Esophagus muscularis mucosa (tissue), 4 donors: ENCODE measurements at places on chromosomes 13 and 19. TPM values are rescaled to one million over a fixed set of nuclear protein-coding genes. Genes with fewer than 3 reads are reported as not detected.

- H3K4me3 ChIP-seq, result no peak overlapping the region
- H3K4me1 ChIP-seq, result peaks cover 37% of the 10 kb centered on the region
- no peaks in the 10 kb centered on the region for H3K27me3 ChIP-seq
Observed at GRCh38 chr19:35011091-35011689, 11.1 kb downstream of the GRAMD1A start.

GRCh38 chr13:19681517-19681916 lies 48.1 kb downstream of the MPHOSPH8 start:
- H3K36me3 ChIP-seq, result peaks cover 4% of the 10 kb centered on the region
- no peak overlapping the region for H3K27ac ChIP-seq
- DNase-seq, result no peak
- peaks cover 4% of the 10 kb centered on the region for H3K4me1 ChIP-seq

GRCh38 chr13:37385248-37385647 lies 213.3 kb downstream of the POSTN start:
- H3K4me1 ChIP-seq, result no peaks in the 10 kb centered on the region
- DNase-seq, result no peak
- no peaks in the 10 kb centered on the region for H3K27me3 ChIP-seq

DNA sequence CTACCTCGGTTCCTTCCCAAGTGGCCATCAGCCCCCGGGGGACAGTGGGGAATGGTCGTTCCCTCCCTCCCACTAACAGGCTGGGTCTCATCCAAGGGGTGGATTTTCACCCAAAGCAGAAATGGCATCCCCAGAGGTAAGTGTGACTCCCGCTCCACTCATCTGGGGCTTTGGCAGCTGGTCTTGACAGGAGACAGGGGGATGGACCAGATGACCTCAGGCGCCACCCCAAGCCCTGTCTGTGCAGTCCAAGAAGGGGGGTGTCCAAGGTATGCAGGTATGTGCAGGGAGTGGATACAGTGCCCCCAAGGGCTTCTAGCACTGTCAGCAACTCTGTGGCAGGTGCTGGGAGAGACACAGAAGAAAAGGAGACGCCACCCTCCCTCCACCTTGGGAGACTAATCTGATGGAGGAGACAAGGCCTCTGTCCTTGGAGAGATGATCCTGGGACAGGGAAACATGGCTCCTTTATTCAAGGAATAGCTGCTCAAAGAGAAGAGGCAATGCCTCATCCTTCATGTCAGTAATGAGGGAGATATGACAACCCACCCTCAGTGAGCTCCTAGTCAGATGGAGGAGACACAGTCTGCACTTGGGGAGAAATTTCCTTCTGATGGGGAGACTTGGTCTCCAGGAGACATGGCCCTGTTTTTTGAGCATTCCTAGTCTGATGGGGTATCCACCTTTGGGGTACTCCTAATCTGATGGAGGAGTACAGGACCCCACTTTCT lies 7.7 kb downstream of the CEACAM16 start:
- H3K27me3 ChIP-seq, result no peaks in the 10 kb centered on the region
- no peak overlapping the region for H3K4me3 ChIP-seq
- H3K27ac ChIP-seq, result no peak overlapping the region
- no peaks in the 10 kb centered on the region for H3K4me1 ChIP-seq
- H3K36me3 ChIP-seq, result no peaks in the 10 kb centered on the region

- H3K27ac ChIP-seq, result no peak overlapping the region
- peaks cover 12% of the 10 kb centered on the region for H3K4me1 ChIP-seq
- no peak for DNase-seq
- no peaks in the 10 kb centered on the region for H3K36me3 ChIP-seq
Observed at GRCh38 chr19:42529248-42529764, 1.0 kb upstream of the CEACAM1 start.

- H3K4me3 ChIP-seq, result peak overlapping the region; percentile 90
- peak overlapping the region; percentile 87 for H3K27ac ChIP-seq
- no peaks in the 10 kb centered on the region for H3K27me3 ChIP-seq
- DNase-seq, result no peak
- peaks cover 11% of the 10 kb centered on the region for H3K36me3 ChIP-seq
Observed at GRCh38 chr19:10565028-10565566, 713 bp downstream of the KRI1 start.

- no peak overlapping the region for H3K27ac ChIP-seq
- no peaks in the 10 kb centered on the region for H3K27me3 ChIP-seq
- H3K4me3 ChIP-seq, result no peak overlapping the region
- H3K4me1 ChIP-seq, result no peaks in the 10 kb centered on the region
- DNase-seq, result no peak
- H3K36me3 ChIP-seq, result no peaks in the 10 kb centered on the region
Observed at GRCh38 chr13:64083396-64083795, 2667.7 kb upstream of the PCDH20 start.

DNA sequence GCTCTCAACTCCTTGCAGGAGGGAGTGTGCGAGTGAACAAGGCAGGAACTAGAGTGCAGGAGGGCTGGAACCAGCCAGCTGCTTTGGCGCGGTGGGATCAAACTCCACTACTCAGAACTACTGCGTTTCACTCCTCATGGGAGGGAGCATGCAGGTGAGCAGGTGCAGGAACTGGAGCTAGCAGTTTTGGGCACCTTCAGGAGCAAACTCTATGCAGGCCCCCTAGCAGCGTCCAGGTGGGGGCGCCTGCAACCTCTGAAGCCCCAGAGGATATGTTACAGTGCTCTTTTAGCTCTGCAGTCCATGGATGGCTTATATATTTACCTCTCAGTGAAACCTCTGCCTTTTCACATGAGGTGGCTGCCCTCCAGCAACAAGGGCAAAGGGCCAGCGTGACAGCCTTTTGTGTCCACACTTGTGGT lies 1303.4 kb downstream of the PCDH9 start:
- H3K27me3 ChIP-seq, result no peaks in the 10 kb centered on the region
- no peak overlapping the region for H3K4me3 ChIP-seq
- no peaks in the 10 kb centered on the region for H3K4me1 ChIP-seq
- no peak for DNase-seq
- H3K36me3 ChIP-seq, result no peaks in the 10 kb centered on the region

- DNase-seq, result no peak
- H3K27me3 ChIP-seq, result no peaks in the 10 kb centered on the region
- no peak overlapping the region for H3K4me3 ChIP-seq
- no peaks in the 10 kb centered on the region for H3K36me3 ChIP-seq
- H3K4me1 ChIP-seq, result peaks cover 74% of the 10 kb centered on the region
Observed at GRCh38 chr13:113816254-113816929, 47.5 kb downstream of the GAS6 start.

DNA sequence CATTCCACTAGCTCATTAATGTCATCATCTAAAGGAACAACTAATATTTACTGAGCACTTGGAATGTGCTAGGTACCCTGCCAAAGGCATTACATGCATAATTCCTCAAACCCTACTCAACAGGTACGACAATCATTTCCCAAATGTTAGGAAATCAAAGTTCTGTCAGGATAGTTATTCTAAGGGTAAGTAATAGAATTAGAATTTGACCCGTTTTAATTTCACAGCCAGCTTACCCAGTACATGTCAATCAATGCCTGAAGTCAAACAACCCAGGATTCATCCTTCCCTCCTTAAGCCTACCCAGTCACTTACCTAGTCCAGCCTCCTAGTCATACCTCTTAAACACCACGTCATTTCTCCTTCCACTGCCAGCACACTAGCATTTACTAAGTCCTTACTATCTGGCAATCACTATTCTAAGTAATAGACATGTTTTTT lies 2.4 kb downstream of the LNX2 start:
- H3K27me3 ChIP-seq, result no peaks in the 10 kb centered on the region
- no peaks in the 10 kb centered on the region for H3K36me3 ChIP-seq
- H3K27ac ChIP-seq, result no peak overlapping the region
- no peak overlapping the region for H3K4me3 ChIP-seq

DNA sequence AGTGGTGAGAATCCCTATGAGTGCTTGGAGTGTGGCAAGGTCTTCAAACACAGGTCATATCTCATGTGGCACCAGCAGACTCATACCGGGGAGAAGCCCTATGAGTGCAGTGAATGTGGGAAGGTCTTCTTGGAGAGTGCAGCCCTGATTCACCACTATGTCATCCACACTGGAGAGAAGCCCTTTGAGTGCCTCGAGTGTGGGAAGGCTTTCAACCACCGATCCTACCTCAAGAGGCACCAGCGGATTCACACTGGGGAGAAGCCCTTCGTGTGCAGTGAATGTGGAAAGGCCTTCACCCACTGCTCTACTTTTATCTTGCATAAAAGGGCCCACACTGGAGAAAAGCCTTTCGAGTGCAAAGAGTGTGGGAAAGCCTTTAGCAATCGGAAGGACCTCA lies 18.7 kb upstream of the AURKC start:
- H3K27ac ChIP-seq, result no peak overlapping the region
- no peak overlapping the region for H3K4me3 ChIP-seq
- no peak for DNase-seq
- H3K36me3 ChIP-seq, result peaks cover 66% of the 10 kb centered on the region

GRCh38 chr19:39759457-39760184 lies 19.0 kb upstream of the LEUTX start:
- no peaks in the 10 kb centered on the region for H3K27me3 ChIP-seq
- no peak overlapping the region for H3K4me3 ChIP-seq
- no peaks in the 10 kb centered on the region for H3K4me1 ChIP-seq

GRCh38 chr13:23673867-23674605 lies 103.8 kb downstream of the TNFRSF19 start:
- no peaks in the 10 kb centered on the region for H3K36me3 ChIP-seq
- peak overlapping the region; percentile 41 for H3K27ac ChIP-seq
- H3K27me3 ChIP-seq, result no peaks in the 10 kb centered on the region
- DNase-seq, result peak; percentile 47

DNA sequence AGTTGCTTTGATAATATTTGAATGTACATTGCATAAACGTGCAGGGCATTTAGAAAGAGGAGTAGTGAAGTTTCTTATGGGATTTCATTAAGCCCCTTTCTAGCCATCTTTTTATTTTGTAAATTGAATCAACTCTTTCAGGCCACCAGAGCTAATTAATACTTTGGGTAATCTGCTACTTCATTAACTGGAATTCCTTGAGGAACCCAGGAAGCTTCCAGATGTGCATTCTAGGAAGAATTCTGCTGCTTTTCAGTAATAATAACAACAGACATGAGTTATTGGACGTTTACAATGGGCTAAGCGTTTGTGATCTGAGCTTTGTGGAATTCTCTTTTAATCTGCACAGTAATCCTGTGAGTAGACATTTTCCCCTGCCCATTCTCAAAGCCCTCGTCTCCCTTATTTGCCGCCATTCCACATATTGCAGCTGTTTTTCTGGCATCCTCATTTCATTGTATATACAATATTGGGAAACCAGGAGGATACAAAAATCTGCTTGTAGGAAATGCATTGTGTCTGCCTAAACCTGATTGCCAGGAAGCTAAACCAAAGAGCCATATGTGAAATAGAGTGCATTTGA lies 103.9 kb downstream of the HS6ST3 start:
- DNase-seq, result no peak
- H3K27ac ChIP-seq, result no peak overlapping the region
- no peaks in the 10 kb centered on the region for H3K27me3 ChIP-seq
- H3K36me3 ChIP-seq, result no peaks in the 10 kb centered on the region

GRCh38 chr13:20571676-20572075 lies 4.7 kb downstream of the IFT88 start:
- no peak overlapping the region for H3K27ac ChIP-seq
- peaks cover 5% of the 10 kb centered on the region for H3K4me1 ChIP-seq
- no peaks in the 10 kb centered on the region for H3K36me3 ChIP-seq
- no peak overlapping the region for H3K4me3 ChIP-seq

GRCh38 chr19:1471010-1471514 lies 8.0 kb downstream of the C19orf25 start:
- H3K4me1 ChIP-seq, result peaks cover 85% of the 10 kb centered on the region
- no peak overlapping the region for H3K27ac ChIP-seq

DNA sequence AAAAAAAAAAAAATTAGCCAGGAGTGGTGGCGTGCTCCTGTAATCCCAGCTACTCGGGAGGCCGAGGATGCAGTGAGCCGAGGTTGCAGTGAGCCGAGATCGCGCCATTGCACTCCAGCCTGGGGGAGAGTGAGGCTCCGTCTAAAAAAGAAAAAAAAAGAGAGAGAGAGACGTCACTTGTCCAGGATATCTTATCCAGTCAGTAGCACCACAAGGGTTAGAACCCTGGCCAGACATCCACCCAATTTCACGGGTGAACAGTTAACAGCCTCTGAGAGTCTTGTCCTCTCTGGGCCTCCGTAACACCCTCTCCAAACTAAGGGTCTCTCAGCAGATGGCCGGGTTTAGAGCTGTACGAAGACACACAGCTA lies 917 bp upstream of the CLPTM1 start:
- peak overlapping the region; percentile 93 for H3K27ac ChIP-seq
- no peaks in the 10 kb centered on the region for H3K27me3 ChIP-seq

GRCh38 chr13:47853236-47853635 lies 147.8 kb downstream of the SUCLA2 start:
- no peaks in the 10 kb centered on the region for H3K36me3 ChIP-seq
- no peaks in the 10 kb centered on the region for H3K4me1 ChIP-seq
- no peaks in the 10 kb centered on the region for H3K27me3 ChIP-seq
- no peak overlapping the region for H3K4me3 ChIP-seq

GRCh38 chr13:33612641-33613638 lies 205.0 kb upstream of the RFC3 start:
- peaks cover 30% of the 10 kb centered on the region for H3K4me1 ChIP-seq
- H3K27ac ChIP-seq, result no peak overlapping the region
- H3K36me3 ChIP-seq, result no peaks in the 10 kb centered on the region
- DNase-seq, result peak; percentile 60

DNA sequence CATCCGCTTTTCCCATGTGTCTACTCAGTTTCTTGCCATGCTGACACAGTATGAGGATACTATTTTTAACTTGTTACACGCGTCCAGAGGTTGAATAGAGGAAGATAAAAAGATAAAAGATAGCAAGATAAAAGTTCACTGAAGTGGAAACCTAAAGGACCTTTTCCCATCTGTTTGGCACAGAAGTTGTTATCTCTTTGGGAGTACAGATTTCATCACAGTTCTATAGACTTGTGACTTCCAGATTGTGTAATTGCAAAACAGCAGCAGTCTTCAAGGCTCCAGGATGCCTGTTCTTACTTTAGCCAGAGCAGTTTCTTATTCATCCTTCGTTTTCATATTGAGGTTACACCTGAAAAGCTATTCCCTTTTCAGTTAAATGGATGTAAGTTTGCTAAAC lies 369.2 kb downstream of the GPC5 start:
- H3K27ac ChIP-seq, result no peak overlapping the region
- no peaks in the 10 kb centered on the region for H3K36me3 ChIP-seq
- no peaks in the 10 kb centered on the region for H3K4me1 ChIP-seq
- H3K4me3 ChIP-seq, result no peak overlapping the region
- H3K27me3 ChIP-seq, result no peaks in the 10 kb centered on the region

- no peak overlapping the region for H3K27ac ChIP-seq
- peaks cover 14% of the 10 kb centered on the region for H3K4me1 ChIP-seq
- DNase-seq, result no peak
- H3K36me3 ChIP-seq, result no peaks in the 10 kb centered on the region
- no peaks in the 10 kb centered on the region for H3K27me3 ChIP-seq
Observed at GRCh38 chr19:10004617-10005016, 5.7 kb downstream of the COL5A3 start.

- peaks cover 17% of the 10 kb centered on the region for H3K4me1 ChIP-seq
- no peaks in the 10 kb centered on the region for H3K36me3 ChIP-seq
Observed at GRCh38 chr13:112771139-112771876, 81.5 kb downstream of the ATP11A start.

STOML3 gene
- not detected for total RNA-seq

ZSCAN4 gene
- total RNA-seq, result not detected

SYNGR4 gene
- total RNA-seq, result not detected

F10 gene
- 20.5 TPM for total RNA-seq

RGS9BP gene
- 4.1 TPM for total RNA-seq

C19orf18 gene
- total RNA-seq, result not detected

FARP1 gene
- total RNA-seq, result 48.1 TPM

KLF2 gene
- total RNA-seq, result 74.1 TPM

KIR3DL3 gene
- total RNA-seq, result not detected
